ENCODE measurements at places on chromosomes 11 and 22.

DNA sequence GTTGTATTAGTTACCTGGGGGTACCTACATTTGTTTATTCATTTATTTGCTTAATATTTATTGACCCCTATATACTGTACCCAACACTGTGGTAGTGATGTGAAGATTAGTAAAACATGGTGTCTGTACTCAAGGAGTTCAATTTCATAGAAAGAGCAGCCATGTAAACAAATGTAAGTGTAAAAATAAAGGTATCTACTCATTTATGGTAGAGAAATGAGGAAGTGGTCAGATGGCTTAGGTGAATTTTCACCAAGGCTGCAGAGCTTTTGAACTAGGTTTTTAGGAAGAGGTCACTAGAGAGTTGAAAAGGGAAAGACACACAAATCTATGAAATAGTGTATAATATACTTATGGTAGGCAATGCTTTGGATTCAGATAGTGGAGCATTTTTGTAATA, 11.1 kb downstream of the CTR9 start:
- DNase-seq: no peak

DNA sequence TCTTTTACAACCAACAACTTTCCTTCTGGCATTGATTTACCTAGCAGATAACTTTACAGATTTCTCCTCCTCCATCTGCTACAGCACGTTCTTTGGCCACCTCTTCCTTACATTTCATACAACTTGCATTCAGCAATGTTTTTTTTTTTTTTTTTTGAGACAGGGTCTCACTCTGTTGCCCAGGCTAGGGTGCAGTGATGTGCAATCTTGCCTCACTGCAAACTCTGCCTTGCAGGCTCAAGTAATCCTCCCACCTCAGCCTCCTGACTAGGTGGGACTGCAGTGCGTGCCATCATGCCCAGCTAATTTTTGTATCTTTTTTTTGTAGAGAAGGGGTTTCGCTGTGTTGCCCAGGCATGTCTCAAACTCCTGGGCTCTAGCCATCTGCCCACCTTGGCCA, 6.5 kb downstream of the PDE3B start:
- no peak for DNase-seq

DNA sequence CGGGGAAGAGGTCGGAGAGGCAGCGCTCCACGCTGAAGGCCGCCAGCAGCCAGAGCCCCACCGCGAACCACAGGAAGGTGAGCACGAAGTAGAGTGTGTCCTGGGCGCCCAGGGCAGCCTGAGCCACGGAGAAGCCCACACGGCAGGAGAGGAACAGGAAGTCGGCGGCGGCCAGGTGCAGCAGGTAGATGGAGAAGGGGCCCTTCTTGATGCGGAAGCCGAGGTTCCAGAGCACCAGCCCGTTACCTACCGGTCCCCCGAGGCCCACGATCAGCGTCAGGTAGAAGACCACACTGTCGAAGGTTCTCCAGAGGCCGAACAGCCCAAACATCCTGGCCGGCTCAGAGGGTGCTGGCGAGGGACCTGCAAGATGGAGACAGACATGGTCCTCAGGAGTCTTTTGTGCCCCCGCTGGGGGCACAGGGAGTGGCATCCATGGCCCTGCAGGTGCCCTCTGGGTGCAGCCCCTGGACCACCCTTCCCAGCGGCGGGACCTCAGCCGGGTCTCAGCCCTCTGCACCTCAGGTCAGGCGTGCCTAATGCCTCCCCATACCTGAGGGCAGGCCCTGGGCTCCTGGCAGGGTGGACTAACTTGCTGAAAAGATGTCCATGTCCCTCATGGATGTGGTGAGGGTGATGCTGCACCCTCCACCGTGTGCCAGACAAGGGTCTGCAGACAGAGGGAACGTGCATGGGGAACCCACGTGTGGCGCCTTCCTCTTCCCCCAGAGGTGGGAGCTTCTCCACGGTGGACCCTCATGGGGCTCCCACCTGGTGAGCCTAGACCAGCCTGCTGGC, at the start of gene MRGPRG:
Gene MRGPRG, minus strand, starts transcription at position 331 of the 798 bp plus-strand sequence. Its CDS starts 0 bp downstream, at position 331.
- no peak for DNase-seq

DNA sequence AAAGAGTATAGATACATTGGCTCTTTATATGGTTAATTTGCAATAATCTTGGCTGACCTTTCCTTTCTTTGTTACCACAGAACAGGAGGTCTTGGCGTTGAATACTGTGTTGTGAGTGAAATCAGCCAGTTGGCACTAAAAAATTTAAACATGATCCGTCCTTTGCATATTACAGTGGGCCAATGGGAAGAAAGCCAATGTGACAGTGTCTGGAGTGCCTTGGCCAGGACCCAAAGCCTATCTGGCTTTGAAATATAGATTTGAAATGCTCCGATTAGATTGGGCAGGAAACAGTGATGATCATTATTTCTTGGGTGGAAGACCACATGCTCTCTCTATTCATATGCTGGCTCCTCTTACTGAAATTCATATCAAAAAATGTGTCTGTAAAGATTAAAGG, 339.6 kb upstream of the ANO3 start:
- no peak for DNase-seq

DNA sequence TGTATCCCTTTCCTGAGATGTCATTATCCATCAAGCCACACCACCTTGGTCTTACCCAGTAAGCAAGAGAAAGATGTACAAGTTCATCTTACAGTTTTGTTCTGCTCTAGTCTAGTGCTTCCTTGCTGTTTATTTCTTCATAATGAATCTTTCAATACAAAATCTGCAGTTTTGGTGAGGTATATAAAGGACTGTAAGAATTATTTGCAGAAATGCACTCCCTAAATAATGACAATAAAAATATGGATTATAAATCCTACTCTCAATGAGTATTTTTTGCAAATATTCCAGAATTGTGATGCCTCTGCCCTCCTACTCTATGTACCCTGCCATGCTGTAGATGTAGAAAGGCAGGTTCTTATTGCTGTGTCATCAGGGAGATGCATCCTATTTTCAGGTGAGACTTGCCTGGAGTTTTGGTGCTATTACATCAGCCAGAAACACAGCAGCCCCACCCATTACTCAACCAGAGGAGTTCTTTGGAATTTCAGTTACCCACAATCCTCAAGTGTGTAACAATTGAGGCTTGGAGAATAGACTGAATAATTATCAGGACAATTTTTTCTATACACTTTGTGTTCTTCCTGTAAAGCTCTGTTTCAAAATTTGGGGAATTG, at the start of gene OR10S1:
Gene OR10S1, minus strand, starts transcription at position 51 of the 617 bp plus-strand sequence. CDS start 117 bp downstream, outside the sequence.
- DNase-seq: no peak

- no peak for DNase-seq
These were observed 551.4 kb downstream of the ETS1 start for GRCh38 chr11:128036006-128036405.

GRCh38 chr11:79028225-79028624, 412.6 kb downstream of the TENM4 start:
- no peak for DNase-seq

DNA sequence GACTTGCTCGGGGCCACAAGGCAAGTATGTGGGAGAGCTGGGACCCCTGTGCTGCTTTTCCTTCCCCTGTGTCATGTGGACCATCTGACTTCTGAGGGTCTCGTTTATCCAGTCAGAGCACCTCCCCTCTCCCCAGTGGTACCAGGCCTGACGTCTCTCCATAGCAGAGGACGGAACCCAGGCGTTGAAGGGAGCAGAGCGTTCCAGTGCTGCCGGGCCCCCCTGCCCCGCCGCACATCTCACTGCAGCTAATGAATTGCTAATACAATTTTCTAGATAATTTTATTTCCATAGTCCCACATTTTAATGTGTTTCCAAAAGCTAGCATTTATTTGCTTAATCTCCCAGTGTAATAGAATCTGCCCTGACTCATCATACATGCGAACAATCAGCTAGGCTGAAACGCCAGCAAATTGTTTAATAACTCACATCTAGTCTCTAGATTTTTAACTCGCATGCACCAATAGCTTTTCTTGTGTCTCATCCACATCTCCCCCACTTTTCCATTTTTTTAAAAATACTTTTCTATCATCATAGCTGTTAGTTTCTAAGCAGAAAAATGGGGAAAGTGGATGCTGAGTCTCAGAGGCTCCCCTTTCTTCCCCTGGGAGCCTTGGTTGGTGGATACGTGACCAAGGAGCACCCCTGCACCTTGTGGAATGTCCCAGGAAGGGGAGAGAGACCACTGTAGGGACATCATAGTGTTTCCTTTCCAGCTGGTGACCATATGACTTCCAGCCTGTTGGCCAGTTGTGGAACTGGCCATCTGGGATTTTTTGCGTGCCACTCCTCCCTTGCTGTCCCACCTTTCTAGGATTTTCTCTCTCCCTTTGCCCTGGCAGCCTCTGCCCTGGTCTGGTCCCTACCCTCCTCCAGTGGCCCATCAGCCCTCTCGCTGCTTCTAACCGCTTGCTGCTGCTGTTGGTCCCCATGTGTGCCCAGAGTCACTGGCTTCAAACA, 58.6 kb upstream of the NNMT start:
- no peak for DNase-seq

- DNase-seq: no peak
These were observed 26.1 kb upstream of the RTL6 start for GRCh38 chr22:44523981-44524759.

DNA sequence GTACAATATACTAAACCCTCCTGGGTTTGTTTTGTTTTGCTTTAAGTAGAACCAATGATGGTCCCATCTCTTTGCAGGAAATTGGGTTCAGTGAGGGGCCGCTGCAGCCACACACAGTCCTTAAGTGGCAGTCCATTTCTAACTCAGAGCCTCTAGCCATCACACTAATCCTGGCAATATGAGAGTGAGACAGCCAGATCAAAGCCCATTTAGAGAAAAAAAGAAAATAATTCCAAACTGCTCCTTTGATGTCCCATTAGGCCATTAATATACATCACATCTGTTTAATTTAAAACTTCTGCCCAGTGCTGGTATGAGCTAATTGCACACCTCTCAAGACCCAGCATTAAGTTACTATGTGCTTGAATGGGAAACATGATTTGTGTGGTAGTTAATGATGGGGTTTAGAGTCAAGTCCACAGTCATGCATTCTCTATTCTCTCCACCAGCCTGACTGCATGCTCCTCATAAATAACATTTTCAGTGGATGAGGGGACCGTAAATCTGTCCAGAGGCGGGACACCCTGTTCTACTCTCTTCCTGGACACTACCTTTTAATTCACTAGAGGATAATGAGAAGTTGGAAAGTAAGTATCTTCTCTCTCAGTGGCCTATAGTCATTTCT, 53.8 kb upstream of the BIRC3 start:
- DNase-seq: no peak

DNA sequence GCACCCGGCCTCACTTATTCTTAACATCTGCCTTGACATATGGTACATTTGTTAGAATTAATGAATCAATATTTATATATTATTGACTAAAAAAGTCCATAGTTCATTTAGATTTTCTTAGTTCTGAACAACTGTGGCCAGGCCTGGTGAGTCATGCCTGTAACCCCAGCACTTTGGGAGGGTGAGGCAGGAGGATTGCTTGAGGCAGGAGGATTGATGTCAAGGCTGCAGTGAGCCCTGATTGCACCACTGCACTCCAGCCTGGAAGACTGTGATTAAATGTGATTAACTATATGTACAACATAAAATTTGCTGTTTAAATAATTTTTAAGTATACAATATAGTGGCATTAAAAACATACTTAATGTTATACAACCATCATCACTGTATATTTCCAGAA, 5.6 kb downstream of the UVRAG start:
- no peak for DNase-seq

Data from NCI-H1092 (cell line).